ENCODE measurements at places on chromosomes 7 and 10.

DNA sequence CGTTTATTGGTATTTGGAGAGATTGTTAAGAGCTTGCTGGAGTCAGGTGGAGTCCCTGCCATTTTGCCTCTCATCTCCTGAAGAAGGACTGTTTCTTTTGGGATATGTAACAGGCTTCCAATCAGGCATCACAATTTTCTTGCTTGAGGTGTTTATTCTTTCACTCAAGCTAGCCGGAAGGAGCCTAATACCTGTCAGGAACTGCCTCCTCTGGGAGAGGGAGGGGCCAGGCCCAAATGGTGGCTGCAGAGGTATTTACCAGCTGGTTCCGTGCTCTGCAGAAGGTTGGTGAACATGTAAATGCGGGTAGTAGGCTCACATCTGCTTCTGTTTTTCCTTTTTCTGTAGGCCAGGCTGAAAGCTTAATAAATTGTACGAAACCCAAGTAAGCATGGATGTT, 114.0 kb downstream of the TCF7L2 start:
- no peak for DNase-seq

- no peak for DNase-seq
Measured at GRCh38 chr7:155219947-155220769, 77.5 kb upstream of the INSIG1 start.

GRCh38 chr10:74683067-74683466, 143.3 kb upstream of the KAT6B start:
- DNase-seq = no peak

GRCh38 chr10:38741226-38741625, 647.1 kb downstream of the ZNF37A start:
- DNase-seq = no peak

DNA sequence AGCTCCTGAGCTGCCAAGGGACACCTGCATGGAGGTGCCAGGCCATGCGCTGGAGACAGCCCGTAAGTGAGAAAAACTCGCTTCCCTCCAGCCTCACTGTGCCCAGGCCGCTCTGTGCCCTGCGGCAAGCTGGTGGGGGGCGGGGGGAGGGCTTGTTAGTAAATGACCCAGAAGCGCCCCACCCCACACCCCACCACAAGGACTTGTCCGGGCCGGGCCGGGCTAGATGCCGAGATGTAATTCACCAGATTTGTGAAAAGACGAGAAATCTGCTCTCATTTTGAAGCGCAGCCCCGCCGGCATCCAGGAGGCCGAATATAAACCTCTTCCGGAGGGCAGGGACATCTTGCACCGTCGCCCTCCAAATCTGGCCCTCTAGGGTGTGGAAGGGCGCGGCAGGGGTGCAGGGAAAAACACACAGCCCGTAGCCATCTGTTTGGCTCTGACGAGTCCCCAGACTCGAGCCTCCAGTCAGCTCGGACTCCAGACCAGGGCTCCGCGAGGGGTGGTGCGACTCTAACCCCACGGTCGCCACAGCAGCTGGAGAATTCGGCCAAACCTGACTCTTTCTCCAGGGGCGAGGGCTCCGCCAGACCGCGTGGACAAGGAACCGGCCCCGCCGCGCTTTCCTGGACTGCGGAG, 14.8 kb downstream of the TLX1 start:
- no peak for DNase-seq

DNA sequence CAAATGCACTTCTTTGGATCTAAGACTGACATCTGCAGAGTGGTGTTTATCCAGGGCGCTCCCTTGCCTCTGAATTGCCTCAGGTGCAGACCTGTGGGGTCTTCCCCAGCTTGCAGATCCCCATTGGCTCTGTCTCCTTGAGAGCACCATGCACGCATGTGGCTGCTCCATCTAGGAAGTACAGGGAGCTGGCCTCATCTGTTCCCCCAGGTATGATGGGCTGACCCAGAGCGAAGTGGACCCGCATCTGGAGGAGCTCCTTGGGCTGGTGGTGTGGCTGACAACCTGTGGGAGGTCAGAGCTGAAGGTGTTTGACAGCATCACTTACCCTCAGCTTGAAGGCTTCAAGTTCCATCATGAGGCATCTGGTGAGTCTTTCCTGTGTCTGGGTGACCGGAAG, 44.5 kb downstream of the WDFY4 start:
- no peak for DNase-seq
